Stimulated activated CD8-positive, alpha-beta memory T cell treated with anti-CD3 and anti-CD28 coated beads, Interleukin-15, amount 100 ng/mL, for 24 hours (primary cell): ENCODE measurements at places on chromosomes 4 and X.

GRCh38 chr4:138789796-138790195, 225.8 kb upstream of the NOCT start:
- DNase-seq: no peak

- no peak for DNase-seq
These were observed 94.3 kb upstream of the FAM47B start for GRCh38 chrX:34848281-34848680.

DNA sequence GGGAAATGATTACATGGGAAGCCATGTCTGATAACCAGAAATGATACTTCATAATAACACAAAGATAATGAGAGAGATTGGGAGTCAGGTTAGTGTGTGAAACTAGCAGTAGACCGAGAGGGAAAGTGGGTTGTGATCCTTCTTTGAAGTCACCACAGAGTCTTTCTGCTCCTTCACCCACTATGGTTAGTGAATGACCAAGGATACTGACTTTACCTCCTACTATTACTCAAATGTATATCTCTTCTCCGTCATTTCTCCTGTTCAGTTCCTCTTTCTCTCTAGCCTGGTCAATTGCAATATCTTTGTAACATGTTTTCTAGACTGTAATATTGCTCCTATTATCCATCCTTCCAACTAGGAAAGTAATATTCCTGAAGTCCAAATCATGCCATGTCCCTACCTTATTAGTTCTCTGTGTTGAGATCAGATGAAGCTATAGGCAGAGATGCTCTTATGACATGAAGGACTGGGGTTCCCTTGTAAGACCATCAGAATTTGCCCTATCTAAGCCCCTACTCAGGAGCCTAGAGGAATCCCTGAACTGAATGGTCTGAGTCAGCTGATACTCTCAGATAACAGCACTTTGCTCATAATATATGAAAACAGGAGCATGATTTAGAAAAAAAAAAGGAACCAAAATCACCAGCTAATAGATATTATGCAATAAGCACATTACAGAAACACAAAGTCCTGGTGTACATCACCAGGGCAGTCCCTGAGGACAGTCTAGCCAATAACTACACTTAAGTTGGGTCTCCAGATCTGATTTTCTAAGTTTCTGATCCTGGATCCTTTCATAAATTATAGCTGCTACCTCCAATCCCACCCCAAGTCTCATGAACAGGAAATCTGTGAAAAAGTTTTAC, 81.2 kb downstream of the SHROOM3 start:
- DNase-seq: no peak

- no peak for DNase-seq
These were observed 77.9 kb upstream of the ANKRD50 start for GRCh38 chr4:124790471-124790870.

DNA sequence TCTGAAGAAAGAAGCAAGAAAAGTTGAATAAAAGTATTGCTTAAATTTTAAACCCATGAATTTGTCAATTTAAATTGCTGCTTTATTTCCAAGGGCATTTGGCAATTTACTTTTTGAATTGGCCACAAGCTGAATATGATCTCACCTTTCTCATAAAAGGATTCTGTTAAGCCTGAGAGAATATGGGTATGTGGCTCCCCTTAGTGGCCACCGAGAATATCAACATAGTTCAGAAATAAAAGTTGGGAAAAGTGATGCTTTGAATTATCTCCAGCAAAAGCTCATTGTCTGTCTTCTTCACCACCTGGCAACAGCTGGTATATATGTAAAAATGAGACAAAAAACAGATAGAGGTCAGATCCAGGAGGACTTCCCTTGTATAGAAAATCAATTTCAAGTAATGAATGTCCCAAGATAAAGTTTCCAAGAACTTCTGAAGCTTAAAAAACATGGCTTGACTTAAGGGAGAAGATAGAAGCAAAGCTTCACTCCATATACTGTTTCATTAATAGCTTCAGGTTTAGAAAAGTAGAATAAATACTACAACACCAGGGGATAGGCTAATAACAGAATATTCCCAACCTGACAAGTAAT, 290.7 kb upstream of the FAM241A start:
- no peak for DNase-seq

DNA sequence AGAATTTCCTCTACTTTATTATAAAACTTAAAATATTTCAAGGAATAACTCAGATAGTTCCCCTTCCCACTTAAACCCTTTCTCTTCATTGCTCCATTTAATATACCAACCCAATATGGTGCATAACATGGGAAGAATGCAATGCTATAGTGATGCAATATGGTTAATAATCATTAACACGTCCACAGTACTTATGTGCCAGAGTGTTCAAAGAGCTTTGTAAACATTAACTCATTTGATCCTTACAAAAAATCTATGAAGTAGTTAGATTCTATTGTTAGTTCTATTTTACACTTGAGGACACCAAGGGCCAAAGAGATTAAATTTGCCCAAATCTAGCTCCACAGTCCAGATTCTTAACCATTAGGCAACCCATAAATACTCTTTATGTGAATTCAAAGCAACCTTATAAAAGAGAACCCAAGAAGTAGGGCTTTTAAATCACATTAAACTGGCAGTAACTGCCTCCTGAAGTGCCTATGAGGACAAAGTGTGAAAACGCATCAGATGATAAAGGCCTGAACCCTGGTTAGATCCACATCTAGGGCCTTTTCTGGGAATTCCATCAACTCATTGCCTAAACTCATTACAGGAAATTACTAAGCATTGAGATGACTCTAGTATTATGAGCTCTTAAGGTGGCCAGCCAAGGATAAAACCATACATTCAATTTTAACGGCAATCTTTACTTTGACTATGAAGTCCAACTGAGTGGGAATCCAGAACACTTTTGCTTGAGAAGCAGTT, 94.3 kb downstream of the AREG start:
- no peak for DNase-seq

- no peak for DNase-seq
These were observed 907.7 kb downstream of the RAB28 start for GRCh38 chr4:12576409-12576808.

DNA sequence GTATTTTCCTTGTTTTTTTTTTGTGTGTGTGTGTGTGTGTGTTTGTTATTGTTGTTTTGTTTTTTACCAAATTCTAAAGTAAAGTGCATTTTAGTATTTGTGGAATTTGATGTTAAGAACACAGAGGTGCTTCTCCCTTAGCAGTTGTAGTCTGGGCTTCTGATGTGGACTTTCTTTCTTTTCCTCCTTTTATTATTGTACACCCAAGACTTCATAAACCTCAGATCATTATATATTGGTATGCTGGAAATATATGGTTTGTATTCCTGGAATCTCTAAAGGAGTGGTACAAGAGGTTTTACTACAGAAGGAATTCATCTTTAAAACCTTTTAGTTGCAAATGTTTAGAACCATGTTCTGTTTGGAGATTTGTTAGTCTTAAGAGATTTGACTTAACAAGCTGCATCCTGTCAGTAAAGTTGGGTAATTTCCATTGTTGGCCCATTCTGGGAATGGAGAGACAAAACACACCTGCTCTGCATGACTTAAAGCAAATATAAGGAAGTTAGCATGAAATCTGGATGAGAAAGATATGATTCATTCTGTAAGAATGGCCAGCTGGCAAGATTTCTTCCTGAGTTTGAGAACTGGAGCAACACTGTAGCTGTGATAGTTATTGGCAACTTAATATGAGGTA, 64.0 kb downstream of the SMAD1 start:
- no peak for DNase-seq

- no peak for DNase-seq
These were observed 34.6 kb upstream of the MTM1 start for GRCh38 chrX:150533863-150534262.

DNA sequence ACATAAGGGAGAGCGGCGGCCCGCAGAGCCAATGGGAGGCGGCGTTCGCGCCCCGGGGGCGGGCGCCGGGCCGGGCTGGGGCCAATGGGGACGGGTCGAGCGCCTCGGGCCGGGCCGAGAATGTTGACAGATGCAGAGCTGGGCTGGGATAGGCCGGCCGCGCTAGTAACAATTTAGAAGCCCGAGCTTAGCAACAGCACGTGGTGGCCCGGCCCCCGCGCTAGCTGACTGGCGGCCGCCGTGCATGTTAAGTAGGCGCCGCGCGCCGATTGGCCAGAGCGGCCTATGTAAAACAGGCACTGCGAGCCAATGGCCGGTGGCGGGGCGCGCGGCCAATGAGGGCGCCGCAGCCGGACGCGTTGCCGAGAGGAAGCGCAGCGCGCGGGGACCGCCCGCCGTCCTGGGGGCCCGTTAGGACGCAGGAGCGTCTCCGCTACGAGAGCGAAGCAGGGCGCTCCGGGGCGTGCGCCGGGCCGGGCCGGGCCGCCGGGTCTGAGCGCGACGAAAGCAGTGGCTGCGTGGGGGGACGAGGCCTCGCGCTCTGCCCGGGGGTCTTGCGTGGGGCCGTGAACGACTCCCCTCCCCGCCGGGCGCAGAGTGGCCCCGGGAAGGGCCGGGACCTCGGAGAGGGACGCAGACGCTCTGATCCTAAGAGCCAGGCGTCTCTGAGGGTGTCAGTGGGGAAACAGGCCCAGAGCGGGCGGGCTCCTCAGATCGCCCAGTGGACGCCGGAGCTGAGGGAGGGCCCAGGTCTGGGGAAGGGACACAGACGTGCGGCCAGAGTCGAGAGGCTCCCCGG, 435 bp upstream of the MXD4 start:
- DNase-seq: peak; percentile 91
